ENCODE measurements at places on chromosomes 16 and 17.

- peak; percentile 69 for DNase-seq
These were observed 29.4 kb downstream of the HMOX2 start for GRCh38 chr16:4505356-4506147.

DNA sequence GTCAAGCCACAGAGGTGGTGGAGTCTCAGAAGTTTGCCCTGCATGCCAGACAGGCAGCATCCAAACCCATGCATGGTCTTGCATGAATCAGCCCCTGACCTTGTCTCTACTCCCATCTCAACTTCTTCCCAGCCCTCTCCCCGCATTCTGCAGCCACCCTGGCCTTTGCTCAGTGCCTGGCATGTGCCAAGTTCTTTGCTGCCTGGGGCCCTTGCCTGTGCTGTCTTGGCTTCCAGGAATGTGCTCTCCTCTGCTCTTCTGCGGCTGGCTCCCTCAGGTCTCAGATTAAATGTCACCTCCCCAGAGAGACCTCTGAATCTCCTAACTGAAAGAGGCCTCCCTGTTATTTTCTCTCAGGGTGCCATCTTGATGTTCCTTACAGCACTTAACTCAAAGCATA is 17.6 kb downstream of the DRC3 start:
- DNase-seq, result no peak

GRCh38 chr17:45073414-45074070 is 12.4 kb downstream of the NMT1 start:
- DNase-seq, result no peak

GRCh38 chr17:2946144-2946543 is 117.3 kb downstream of the OR1D5 start:
- no peak for DNase-seq
